Cardiac muscle cell (in vitro differentiated cells and primary cell): ENCODE measurements at places on chromosomes 3 and 15. TPM values are rescaled to one million over a fixed set of nuclear protein-coding genes. Genes with fewer than 3 reads are reported as not detected.

- no peak overlapping the region for H3K4me3 ChIP-seq
- H3K27me3 ChIP-seq = no peaks in the 10 kb centered on the region
- no peak for DNase-seq
- H3K36me3 ChIP-seq = peaks cover 23% of the 10 kb centered on the region
- no peaks in the 10 kb centered on the region for H3K4me1 ChIP-seq
- peak overlapping the region; percentile 51 for H3K27ac ChIP-seq
Observed at GRCh38 chr3:11555211-11555782, 88.4 kb downstream of the VGLL4 start.

The GOLGA8T gene
- total RNA-seq = 0.99 and 2.1 TPM in 2 replicates

The CYP19A1 gene
- 0.69 TPM in 1 of 2 replicates, not detected in the other for total RNA-seq

DNA sequence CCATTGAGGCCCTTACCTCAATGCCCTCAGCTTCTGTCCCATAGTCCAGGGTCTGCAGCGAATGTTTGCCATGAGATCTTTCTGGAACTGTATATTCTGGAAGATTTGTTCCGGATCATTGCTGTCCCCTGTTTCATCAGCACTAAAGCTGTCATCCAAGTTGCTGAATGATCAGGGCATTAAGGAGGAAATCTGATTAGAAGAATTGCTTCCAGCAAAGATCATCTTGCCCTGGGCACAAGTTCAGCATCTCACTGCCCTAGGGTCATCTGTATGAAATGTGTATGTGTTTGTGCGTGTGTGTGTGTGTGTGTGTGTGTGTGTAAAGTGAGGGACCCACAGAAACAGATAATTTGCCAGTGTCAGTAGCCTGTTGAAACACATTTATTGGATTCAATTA is 1.4 kb downstream of the TMC3 start:
- no peak overlapping the region for H3K4me3 ChIP-seq
- H3K36me3 ChIP-seq = no peaks in the 10 kb centered on the region
- no peak overlapping the region for H3K27ac ChIP-seq
- H3K27me3 ChIP-seq = no peaks in the 10 kb centered on the region

GRCh38 chr15:88636050-88636449 is 2.8 kb upstream of the ISG20 start:
- no peaks in the 10 kb centered on the region for H3K4me1 ChIP-seq
- H3K27me3 ChIP-seq = no peaks in the 10 kb centered on the region
- H3K27ac ChIP-seq = no peak overlapping the region
- H3K4me3 ChIP-seq = no peak overlapping the region
- no peaks in the 10 kb centered on the region for H3K36me3 ChIP-seq

- H3K4me1 ChIP-seq = peaks cover 15% of the 10 kb centered on the region
- no peak for DNase-seq
- no peaks in the 10 kb centered on the region for H3K27me3 ChIP-seq
- H3K4me3 ChIP-seq = no peak overlapping the region
- no peaks in the 10 kb centered on the region for H3K36me3 ChIP-seq
Observed at GRCh38 chr3:4730719-4731118, 237.6 kb downstream of the ITPR1 start.

- H3K36me3 ChIP-seq = no peaks in the 10 kb centered on the region
- peak; percentile 90 for DNase-seq
- H3K27me3 ChIP-seq = peaks cover 9% of the 10 kb centered on the region
- no peaks in the 10 kb centered on the region for H3K4me1 ChIP-seq
- no peak overlapping the region for H3K27ac ChIP-seq
- no peak overlapping the region for H3K4me3 ChIP-seq
Observed at GRCh38 chr15:96273317-96274086, 57.0 kb upstream of the NR2F2 start.

The TWF2 gene
- 53.0 and 70.5 TPM in 2 replicates for total RNA-seq

DNA sequence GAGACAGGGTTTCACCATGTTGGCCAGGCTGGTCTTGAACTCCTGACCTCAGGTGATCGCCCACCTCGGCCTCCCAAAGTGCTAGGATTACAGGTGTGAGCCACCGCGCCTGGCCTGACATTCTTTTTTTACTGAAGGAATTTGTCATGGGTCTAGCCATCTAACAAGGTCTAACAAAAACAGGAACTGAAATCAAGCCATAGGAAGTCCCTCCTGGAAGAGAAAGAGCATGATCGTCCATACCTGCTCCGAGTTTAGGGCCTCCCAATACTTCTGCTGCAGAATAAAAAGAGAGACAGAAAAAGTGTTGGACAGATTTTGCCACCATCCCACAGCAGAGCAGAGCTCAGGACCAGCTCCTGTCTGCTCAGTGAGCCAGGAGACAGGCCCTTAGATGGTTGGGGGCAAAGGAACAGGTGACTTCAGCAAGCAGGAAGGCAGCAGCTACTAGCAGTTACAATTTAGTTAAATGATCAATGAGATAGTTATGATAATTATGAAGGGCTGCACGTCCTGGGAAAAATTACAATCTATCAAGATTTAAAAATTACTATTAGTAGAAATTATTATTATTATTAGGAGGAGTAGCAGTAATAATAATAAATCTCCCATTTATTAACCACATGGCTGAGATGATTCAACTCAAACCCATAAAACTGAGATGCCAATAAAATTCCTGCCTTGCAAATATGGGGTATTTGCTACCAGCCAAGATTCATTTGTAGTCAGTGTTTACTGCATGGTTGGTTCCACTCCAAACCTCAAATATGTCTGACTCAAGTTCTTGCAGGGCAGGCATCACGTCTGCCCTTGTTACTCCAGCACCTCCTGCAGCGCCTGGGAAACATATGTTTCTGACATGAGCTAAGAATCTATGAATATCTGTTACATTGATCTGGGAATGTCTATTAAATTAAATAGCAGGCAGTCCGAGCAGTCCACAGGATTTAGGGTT is 40.1 kb downstream of the TMEM44 start:
- no peaks in the 10 kb centered on the region for H3K27me3 ChIP-seq
- no peaks in the 10 kb centered on the region for H3K36me3 ChIP-seq
- H3K4me3 ChIP-seq = no peak overlapping the region
- H3K27ac ChIP-seq = no peak overlapping the region

DNA sequence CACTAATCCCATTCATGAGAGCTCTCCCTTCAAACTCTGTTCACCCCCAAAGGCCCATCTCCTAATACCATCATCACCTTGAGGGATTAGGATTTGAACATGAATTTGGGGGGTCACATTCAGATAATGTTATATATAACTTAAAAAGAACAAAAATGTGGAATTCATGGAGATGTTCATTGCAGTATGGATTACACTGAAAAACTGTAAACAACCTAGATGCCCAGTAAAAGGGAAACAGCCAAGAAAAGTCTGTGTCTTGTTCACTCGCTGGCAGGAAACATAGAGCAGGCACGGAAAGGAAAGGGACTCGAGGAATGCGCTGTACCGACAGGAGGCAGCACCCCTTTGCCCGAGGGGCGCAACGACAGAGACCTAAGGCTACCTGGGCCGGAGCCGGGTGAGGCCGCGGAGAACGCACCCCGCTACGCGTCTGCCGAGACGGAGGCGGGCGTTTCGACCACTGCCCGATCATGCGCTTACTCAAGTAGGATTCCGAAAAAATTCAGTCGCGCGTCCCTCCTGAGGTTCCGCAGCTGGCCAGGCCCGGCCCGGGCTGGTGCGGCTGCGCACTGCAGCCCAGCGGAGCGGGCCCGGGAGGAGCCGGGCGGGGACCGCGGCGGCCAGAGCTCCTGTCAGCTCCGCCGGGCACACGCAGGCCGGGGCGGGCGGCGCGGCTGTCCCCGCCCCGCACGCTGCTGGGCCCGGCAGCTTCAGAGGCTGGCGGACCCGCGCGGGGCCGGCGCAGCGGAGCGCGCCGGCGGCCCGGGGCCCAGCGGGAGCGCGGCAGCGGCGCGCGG is 862 bp upstream of the MAN2A2 start:
- DNase-seq = peak; percentile 87
- peak overlapping the region; percentile 37 for H3K4me3 ChIP-seq
- no peaks in the 10 kb centered on the region for H3K27me3 ChIP-seq
- peaks cover 12% of the 10 kb centered on the region for H3K36me3 ChIP-seq

The CYP11A1 gene
- total RNA-seq = 5.4 and 9.8 TPM in 2 replicates

DNA sequence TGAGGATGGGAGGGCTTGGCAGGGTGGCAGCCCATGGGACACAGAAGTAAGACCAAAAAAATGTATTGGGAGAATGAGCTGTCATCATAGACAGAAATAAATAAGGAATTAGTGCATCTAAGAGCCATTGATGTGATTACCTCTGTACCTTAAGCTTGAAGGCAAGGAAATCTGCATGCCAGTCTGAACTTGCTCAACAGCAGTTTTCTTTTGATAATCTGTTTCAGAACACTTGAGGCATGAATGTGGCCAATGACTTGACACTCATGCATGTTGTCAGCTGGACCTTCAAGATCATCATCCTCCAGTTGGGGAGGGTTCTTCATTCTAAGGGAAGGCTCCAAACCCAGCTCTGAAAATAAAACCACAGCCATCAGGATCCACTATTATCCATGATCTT is 148.5 kb downstream of the DCLK3 start:
- no peak overlapping the region for H3K4me3 ChIP-seq
- H3K4me1 ChIP-seq = no peaks in the 10 kb centered on the region
- H3K36me3 ChIP-seq = no peaks in the 10 kb centered on the region
- DNase-seq = no peak
- H3K27ac ChIP-seq = no peak overlapping the region

DNA sequence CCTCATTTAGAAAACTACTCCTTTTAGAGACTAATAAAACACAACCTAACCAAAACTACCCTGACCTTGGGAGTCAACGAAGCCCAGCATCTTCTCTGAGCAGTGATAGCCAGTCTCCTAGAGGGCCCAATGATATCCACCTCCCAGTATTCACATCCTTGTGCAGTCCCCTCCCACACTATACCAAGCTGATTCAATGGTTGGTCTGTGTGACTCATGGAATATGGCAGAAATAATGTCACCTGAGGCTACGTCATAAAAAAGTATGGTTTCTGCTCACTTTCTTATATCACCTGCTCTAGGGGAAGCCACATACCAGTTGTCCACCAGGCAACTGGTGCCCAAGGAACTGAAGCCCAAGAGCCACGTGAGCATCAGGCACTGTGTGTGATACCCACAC is 21.4 kb upstream of the USF3 start:
- no peak overlapping the region for H3K27ac ChIP-seq
- no peak overlapping the region for H3K4me3 ChIP-seq
- no peak for DNase-seq
- no peaks in the 10 kb centered on the region for H3K4me1 ChIP-seq
- no peaks in the 10 kb centered on the region for H3K27me3 ChIP-seq

- no peaks in the 10 kb centered on the region for H3K36me3 ChIP-seq
- DNase-seq = no peak
- H3K27ac ChIP-seq = no peak overlapping the region
- H3K4me1 ChIP-seq = no peaks in the 10 kb centered on the region
- peaks cover 100% of the 10 kb centered on the region for H3K27me3 ChIP-seq
Observed at GRCh38 chr15:89366656-89367393, 32.2 kb upstream of the POLG start.

DNA sequence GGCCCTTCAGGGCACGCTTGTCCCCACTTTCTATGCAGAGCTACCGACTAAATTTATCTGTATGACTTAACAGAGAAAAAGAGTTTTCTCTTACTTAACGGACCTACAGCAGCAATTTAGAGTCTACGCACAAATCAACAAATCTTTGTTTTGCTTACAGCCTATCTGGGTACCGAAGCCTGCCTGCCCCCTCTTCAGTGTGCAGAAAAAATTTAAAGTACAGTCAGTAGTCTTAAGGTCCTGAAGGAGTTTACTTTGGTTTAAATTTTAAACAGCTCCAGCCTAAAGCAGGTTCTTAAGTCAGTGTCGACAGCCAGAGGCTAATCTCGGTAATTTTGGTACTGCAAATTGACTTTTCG is 570 bp downstream of the SACM1L start:
- H3K4me1 ChIP-seq = peaks cover 12% of the 10 kb centered on the region
- H3K27ac ChIP-seq = peak overlapping the region; percentile 96
- no peaks in the 10 kb centered on the region for H3K27me3 ChIP-seq
- no peaks in the 10 kb centered on the region for H3K36me3 ChIP-seq
- peak overlapping the region; percentile 77 for H3K4me3 ChIP-seq
- DNase-seq = no peak

GRCh38 chr3:137084586-137084985 is 126.8 kb downstream of the IL20RB start:
- DNase-seq = no peak
- no peaks in the 10 kb centered on the region for H3K27me3 ChIP-seq
- no peak overlapping the region for H3K4me3 ChIP-seq

- H3K27ac ChIP-seq = peak overlapping the region; percentile 7
- peaks cover 25% of the 10 kb centered on the region for H3K36me3 ChIP-seq
- peak; percentile 50 for DNase-seq
- H3K4me3 ChIP-seq = peak overlapping the region; percentile 61
- H3K27me3 ChIP-seq = no peaks in the 10 kb centered on the region
Observed at GRCh38 chr3:101725194-101725889, 928 bp downstream of the CEP97 start.

GRCh38 chr3:125168711-125169393 is 43.7 kb downstream of the SLC12A8 start:
- no peak overlapping the region for H3K4me3 ChIP-seq
- H3K36me3 ChIP-seq = no peaks in the 10 kb centered on the region
- H3K27me3 ChIP-seq = no peaks in the 10 kb centered on the region
- no peaks in the 10 kb centered on the region for H3K4me1 ChIP-seq
- H3K27ac ChIP-seq = no peak overlapping the region

The NR1I2 gene
- total RNA-seq = 0.06 TPM in 1 of 2 replicates, not detected in the other

The C2CD4A gene
- not detected in 2 replicates for total RNA-seq

DNA sequence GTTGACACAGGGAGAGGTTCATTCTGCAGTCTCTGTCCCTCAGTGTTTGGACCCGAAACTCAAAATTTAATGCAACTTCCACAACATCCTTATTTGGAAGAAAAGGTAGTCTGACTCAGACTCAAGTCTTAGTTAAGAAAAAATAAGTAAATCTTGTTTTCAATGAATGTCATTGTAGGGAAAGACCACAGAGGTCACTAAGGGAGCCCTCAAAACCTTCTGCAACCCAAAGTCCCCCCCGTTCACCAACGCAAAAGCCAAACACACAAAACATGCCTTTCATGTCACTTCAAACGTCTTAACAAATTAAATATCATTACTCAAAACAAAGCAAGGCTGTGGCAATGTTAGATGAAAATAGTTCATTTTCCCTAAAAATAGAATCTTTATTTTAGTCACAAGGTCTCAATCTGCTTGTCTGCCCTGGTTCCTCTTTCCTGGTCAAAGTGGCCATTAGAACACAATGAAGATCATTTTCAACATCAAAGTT is 20.9 kb upstream of the SSUH2 start:
- no peak overlapping the region for H3K4me3 ChIP-seq
- no peak overlapping the region for H3K27ac ChIP-seq
- peaks cover 20% of the 10 kb centered on the region for H3K27me3 ChIP-seq

GRCh38 chr3:151142929-151143328 is 57.5 kb downstream of the MED12L start:
- no peaks in the 10 kb centered on the region for H3K36me3 ChIP-seq
- no peaks in the 10 kb centered on the region for H3K27me3 ChIP-seq
- no peak overlapping the region for H3K4me3 ChIP-seq
- no peak overlapping the region for H3K27ac ChIP-seq

The RABL3 gene
- total RNA-seq = 12.5 and 16.6 TPM in 2 replicates

GRCh38 chr15:52879904-52880303 is 89.8 kb upstream of the ONECUT1 start:
- peaks cover 3% of the 10 kb centered on the region for H3K27me3 ChIP-seq
- no peak overlapping the region for H3K27ac ChIP-seq
- no peak overlapping the region for H3K4me3 ChIP-seq
- no peak for DNase-seq

The RLBP1 gene
- total RNA-seq = not detected in 2 replicates

- DNase-seq = no peak
- H3K4me1 ChIP-seq = peaks cover 69% of the 10 kb centered on the region
- H3K27me3 ChIP-seq = no peaks in the 10 kb centered on the region
- no peaks in the 10 kb centered on the region for H3K36me3 ChIP-seq
- H3K27ac ChIP-seq = peak overlapping the region; percentile 4
Observed at GRCh38 chr3:69819282-69819681, 80.0 kb downstream of the MITF start.
